ENCODE measurements at places on chromosomes 2 and 18.

GRCh38 chr18:72727776-72728175, 140.0 kb downstream of the NETO1 start:
- DNase-seq, result no peak

- no peak for DNase-seq
These were observed 211.8 kb upstream of the SLC14A2 start for GRCh38 chr18:45403341-45404049.

DNA sequence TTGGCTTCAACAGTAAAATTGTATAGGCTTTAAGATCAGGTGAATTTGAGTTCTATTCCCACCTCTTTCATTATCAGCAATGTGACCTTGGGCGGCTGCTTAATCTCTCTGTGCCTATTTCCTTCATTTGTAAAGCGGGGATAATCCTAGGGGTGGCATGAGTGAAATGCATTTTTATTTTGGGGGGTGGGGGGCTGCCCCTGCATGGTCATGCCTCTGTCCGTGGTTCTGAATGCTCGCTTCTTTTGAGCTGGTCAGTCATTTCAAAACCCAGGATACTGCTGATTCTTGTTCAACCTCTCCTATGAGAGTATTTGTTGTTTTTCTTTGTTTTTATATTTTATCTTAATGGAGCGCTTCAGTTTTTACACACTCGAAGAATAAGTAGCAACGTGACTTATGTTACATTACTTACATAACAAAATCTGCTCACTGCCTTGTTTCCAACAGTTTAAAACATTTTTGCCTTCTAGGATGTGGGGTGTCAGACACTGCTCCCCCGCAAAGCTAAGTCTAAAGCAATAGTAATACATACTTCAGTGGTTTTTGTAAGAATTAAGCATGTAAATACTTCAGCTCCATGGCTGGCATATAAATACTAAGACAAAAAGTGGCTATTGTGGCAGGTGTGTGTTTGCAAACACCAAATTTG, 152.6 kb upstream of the PELI1 start:
- no peak for DNase-seq

GRCh38 chr2:198347946-198348345, 543.6 kb downstream of the PLCL1 start:
- DNase-seq, result no peak

- no peak for DNase-seq
These were observed 119.8 kb upstream of the ATP8B1 start for GRCh38 chr18:57922885-57923284.

DNA sequence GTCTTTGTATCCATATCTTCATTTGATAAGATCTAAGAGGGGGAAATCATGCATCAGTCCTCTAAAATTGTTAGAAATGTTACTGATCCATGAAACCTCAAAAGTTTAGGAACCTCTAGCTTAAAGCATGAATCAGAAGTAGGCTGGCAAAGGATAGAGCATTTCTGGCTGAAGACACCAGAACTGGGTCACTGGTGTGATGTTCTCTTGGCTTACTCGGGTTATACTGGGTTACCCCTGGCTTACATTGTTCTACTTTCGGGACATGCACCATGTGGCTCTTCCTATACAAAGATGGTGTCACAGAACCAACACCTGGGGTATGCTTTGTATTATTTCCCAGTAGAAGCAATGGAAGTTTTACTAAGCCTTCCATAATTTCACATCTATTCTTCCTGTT, 83.2 kb upstream of the TNP1 start:
- no peak for DNase-seq

GRCh38 chr2:150279686-150280085, 207.8 kb downstream of the RND3 start:
- DNase-seq, result no peak

DNA sequence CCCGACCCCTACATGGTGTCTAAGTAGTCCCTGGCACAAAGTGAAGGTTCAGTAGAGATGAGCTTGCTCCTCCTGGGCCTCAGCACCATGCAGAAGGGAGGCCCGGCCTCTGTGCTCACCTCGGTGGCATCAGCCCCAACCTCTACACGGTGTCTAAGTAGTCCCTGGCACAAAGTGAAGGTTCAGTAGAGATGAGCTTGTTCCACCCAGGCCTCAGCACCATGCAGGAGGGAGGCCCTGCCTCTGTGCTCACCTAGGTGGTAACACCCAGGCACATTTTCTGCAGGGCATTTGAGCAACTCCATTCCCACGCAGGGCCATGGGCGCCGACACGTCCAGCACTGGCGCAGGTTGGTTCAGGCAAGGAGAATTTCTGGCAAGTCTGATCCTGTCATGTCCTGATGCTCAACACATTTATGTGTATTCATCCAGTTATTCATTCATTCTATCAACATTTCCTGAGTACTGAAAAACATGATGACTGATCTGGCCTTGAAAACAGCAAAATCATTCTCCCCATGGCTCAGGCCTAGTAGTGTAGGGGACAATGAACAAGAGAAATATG, 408.2 kb upstream of the MYT1L start:
- no peak for DNase-seq

GRCh38 chr2:195642027-195642678, 14.9 kb upstream of the SLC39A10 start:
- no peak for DNase-seq
